ENCODE measurements at places on chromosomes 2 and 18.

- no peak for DNase-seq
These were observed 24.5 kb upstream of the LPIN2 start for GRCh38 chr18:3037423-3037915.

- DNase-seq: no peak
These were observed 8.9 kb upstream of the SATB2 start for GRCh38 chr2:199466692-199467065.

DNA sequence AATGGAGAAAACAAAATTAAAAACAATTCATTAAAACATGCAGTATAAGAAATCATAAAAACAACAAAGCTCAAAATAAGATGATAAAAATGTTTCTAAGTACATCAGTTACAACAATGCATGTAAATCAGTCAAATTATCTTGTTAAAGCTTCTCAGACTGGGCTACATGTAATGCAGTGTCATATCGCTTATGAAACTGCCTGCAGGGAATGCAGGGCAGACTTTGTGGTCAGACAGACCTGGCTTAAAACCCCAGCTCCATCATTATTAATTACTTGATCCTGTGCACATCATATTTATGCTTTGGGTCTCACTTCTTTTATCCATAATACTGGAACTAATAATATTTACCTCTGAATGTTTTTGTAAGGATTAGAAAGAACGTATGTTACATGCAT is 74.6 kb downstream of the PID1 start:
- DNase-seq: no peak

- no peak for DNase-seq
These were observed 5.6 kb upstream of the KCNJ3 start for GRCh38 chr2:154692927-154693326.

GRCh38 chr2:176240301-176240700 is 28.9 kb upstream of the MTX2 start:
- no peak for DNase-seq

- peak; percentile 49 for DNase-seq
These were observed 65.3 kb upstream of the TAF1B start for GRCh38 chr2:9778012-9778411.

DNA sequence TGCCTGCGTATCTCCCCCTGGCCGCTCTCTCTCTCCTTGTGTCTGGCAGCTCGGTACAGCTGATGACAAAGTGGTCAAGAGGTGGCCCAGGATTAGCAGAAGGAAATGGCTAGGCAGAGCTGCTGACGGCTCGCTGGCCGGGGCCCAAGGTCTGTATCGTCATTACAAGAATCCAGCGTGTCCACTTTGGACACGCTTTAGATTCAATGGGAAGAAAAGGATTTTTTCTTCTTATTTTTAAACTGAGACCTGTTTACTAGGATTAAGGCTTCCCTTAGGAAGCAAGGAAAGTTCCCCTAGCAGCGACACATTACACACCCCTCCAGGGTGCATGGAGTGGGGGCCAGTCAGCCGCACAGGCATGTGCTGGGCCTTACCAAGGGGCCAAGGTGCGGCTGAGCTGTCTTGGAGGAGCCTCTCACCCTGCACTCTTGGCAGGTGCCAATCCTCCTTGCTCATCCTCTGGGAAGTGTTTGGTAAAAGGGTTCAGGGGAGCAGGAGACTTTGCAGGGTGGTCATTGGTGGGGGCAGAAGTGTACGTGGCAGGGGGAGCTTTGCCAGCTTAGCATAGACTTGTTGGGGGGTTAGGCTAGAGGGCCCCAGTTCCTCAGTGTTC is 76.8 kb downstream of the POLR1A start:
- DNase-seq: no peak

DNA sequence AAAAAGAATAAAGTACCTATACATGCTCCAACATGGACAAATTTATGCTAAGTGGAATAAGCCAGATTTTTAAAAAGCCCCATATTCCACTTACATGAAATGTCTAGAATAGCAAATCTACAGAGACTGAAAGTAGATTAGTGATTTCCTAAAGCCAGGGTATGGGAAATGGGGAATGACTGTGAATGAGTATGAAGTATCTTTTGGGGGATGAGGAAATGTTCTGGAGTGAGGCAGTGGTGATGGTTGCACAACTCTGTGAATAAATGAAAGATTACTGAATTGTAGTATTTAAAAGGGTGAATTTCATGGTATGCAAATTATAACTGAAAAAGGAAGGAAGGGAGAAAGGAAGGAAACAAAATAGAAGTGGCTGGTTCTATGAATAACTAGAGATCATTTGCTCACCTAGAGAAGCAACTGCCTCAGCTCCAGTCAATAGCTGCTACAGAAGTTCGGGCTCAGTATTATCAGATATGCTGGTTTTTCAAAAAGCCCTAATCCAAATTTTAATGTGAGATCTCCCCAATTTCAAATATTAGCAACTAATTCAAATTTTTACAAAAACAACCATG is 39.3 kb downstream of the MAP3K2 start:
- DNase-seq: no peak

GRCh38 chr18:7492385-7492784 is 74.7 kb upstream of the PTPRM start:
- DNase-seq: no peak

DNA sequence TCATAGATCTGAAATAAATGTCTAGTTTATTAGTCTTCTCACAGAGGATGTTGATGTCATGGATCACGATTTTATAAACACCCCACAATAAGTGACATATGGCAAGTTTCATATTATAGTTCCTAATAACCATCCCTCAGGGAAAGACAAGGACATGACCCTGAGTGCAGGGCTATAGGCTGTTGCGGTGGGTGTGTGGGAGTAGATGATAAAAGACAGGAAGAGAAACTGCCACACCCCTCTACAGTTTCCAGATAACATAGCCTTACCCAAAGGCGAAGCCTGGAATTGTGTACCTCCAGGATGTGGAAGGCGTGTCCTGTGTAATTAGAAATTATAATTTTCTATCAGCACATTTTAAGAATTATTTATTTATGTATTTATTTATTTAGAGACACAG is 2.4 kb upstream of the NEDD4L start:
- DNase-seq: peak; percentile 4

DNA sequence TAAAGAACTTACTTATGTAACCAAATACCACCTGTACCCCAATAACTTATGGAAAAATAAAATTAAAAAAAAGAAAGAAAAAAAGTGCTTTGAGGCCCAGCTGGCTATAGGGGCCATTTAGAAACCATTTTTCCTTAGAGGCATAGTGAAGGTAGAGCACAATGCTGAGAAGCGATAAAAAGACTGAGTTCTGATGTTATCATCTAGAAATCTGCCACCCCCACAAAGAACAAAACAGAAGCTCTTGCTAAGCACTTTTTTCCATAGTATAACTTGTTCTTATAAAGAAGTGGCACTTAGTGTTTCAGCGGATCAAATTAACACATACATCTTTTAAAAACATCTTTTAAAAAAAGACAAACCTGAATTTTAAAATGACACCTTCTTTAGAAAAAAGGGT is 51.4 kb downstream of the ICOS start:
- DNase-seq: no peak

- DNase-seq: no peak
These were observed 148.4 kb downstream of the DOCK10 start for GRCh38 chr2:224893848-224894247.
